Lung microvascular endothelial cell (primary cell): ENCODE measurements at places on chromosomes 13 and 19.

GRCh38 chr13:43769529-43769928 lies 17.2 kb downstream of the ENOX1 start:
- no peak for DNase-seq

GRCh38 chr19:367963-368629 lies 23.5 kb upstream of the MIER2 start:
- DNase-seq, result no peak

DNA sequence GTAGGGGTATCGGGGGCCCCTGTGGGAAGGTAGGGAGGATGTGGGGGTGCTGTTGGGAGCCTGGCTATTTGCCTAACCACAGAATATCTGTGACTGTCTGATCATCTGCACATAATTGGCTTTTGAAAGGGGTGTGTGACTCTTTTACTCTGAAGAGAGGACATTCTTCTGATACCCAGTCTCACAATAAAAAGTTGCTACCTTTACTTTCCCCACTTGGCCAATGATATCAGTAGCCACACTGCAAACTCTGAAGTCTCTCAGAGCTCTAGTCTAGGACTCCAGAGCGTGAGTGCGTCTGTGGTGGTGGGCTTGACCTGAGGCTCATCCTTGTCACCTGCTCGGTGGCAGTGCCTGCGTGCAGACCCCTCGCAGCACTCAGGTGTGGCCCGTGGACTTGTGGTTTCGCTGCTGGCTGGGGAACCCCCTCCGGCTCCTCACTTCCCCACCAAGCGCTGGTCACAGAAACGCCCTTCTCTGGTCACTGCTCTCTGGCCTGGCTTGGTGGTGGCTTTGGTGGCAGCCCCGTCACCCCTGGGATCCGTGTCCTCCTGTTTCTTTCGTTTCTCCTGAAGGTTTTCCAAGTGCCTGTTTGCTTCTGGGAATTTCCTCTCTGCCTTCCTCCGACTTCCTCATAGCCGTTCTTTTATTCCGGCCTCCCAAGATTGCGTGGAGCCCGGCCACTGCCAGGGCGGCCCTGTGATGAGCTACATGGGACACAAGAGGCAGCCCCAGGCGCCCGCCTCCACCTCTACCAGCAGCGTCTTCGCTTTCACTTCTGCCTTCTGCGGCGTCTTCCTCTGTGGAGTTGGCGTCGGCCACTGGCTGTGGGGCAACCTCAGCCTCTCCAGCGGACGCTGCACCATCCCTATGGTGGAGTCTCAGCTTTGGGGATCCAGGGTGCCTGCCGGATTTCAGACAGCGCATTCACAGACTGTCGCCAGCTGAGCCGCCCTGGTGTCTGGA lies 78.0 kb downstream of the ATP11A start:
- DNase-seq, result no peak

- no peak for DNase-seq
Measured at GRCh38 chr13:99178636-99179035, 22.0 kb upstream of the UBAC2 start.
